ENCODE measurements at places on chromosomes 13 and 19.

GRCh38 chr13:27113436-27113835, 58.2 kb downstream of the USP12 start:
- DNase-seq: no peak

GRCh38 chr19:13195678-13196077, 45.5 kb downstream of the IER2 start:
- no peak for DNase-seq

DNA sequence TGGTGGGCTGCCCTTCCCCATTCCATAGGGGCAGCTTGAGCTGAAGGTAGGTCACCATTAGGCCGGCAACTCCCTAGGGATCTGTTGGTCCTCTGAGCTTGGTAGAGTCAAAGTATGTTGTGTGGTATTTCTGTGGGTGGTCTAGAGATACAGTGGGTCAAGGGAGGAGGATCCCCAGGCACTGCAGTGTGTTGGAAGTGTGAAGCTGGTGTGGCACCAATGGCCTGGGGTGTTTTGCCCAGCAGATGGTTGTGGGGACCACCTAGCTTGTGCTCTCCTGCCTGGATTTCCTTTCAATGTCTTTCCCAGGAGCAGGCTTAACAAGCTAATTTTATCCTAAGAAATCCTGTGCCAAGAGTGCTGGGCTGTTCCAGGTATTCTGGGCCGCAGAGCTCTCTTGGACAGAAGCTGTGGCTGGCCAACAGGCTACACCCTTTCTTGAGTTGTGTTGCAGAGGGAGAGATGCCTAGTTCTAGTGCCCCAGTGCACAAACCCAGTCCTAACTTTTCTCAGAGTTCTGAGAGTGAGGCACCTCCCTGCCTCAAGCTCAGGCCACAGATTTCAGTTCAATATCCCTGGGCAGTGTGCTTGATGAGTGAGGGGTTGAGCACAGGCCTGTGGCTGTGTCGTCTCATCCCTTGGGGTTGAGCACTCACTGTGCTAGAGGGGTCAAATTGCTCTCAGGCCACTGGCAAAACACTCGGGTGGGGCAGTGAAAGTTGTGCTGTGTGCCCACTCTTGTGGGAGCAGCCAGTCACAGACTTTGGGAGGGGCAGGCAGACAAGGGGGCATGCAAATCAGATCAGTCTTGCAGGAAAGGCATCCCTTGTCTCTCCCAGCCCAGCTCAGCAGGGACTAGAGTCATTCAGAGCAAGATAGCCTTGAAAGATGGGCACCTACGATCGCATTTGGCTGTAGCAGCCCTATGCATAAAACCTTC, 1806.1 kb upstream of the MIR17HG start:
- no peak for DNase-seq

DNA sequence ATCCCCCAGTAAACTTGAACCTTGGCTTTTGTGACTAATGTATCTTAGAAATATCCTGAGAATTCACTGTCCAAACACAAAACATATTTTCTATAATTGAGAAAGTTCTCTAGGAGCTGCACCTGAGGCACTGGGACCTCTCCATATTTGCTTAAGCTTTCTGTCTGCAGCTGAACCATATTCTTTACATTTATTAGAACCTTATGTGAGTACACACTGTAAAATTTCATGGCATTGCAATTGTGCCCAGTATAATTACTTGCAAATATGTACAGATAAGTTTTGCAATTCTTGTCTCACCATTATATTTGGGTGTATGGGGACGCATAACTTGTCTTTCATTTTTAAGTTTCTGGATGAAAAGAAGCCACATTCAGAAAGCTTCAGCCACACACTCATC, 280.7 kb upstream of the KLHL1 start:
- no peak for DNase-seq

DNA sequence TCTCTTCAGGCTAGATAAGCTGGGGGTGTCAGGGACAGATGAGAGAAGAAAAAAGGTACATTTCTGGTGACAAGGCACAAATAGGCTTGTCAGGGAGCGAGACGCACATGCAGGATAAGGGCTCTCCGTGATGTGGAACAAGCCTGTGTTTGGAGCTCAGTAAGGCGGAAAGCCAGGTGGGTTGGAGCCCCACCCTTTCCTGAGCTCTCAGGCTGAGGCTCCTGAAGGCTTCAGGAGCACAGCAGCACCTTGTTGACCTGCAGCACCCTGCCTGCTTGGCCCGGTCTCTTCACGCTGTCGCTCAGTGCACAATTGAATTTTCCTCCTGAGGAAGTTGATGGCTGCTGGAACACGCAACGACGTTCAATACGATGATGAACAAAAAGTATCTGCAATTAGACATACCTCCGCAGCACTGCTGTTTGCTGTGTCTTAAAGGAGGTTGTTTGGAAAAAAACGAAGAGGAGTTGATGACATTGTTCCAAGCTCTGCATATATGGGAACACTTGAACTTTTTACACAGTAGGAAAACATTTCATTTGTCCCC, 29.3 kb downstream of the SERP2 start:
- DNase-seq: no peak

DNA sequence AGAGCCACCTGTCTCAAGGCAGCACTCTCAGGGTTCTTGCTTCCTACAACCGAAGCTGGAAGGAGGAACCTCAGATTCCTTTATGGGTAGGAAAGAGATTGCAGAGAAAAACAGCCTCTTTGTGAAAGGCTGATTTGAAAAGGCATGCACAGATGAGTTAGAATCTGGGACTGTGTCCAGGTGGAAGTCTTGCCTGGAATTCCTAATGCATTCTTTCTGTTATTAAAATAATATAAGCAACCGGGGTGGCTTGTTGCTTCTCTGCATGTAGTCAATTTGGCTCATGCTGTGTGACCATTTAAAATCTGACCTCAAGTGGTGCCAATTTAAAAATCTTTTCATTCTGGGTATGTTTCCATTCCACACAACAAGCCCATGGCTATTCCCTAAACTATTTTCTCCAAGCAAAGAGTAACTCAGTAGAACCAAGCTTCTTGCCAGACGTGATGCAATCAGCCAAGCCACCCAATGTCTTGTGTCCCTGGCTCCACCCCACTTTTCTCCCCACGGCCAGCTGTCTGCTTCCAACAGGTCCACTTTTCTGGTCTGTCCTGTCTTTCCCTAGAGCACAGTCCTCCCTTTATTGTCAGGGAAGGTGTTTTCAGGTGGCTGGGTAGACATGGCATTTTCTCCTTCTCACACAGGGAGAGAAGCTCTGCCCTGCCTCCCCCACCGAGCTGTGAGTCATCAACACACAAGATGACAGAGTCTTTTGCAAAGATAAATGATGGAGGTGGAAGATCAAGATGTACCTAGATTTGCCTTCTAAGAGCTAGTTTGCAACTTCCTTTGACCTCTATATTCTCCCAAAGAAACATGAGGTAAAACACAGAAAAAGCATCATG, 394.3 kb downstream of the FOXO1 start:
- DNase-seq: peak; percentile 31

DNA sequence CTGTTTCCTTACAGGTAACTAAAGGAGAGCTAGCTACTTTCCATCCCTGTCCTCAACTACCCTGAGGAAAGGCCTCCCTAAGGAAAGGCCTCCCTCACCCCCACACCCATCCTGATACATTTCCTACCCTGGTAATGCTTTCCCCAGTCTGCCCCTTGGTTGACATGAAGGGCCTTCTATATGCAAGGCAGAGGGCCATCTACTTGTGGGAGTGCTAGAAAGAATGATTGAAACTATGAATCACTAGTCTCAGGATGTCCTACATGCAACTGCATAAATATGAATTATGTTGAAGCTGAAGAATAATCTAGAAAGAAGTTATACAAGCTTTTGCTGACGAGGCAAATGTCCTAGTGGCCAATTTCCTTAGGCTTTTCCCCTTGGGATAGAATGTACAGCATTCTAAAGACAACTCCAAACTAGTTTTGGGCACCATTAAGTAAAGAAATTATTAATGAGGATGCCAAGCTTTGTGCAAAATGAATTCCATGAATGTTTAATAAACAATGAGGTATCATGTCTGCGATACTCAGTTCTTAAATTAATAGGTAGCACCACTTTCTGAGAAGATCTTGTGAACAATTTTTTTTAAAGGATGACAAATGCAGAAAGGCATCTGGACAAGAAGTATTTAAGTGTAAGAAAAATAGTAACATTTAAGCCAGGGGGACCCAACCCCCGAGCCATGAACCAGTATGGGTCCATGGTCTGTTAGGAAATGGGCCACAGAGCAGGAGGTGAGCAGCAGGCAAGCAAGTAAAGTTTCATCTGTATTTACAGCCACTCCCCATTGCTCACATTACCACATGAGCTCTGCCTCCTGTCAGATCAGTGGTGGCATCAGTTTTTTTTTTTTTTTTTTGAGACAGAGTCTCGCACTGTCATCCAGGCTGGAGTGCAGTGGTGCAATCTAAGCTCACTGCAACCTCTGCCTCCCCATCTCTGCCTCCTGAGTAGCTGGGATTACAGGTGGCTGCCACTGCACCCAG, 223.0 kb downstream of the LHFPL6 start:
- DNase-seq: no peak

DNA sequence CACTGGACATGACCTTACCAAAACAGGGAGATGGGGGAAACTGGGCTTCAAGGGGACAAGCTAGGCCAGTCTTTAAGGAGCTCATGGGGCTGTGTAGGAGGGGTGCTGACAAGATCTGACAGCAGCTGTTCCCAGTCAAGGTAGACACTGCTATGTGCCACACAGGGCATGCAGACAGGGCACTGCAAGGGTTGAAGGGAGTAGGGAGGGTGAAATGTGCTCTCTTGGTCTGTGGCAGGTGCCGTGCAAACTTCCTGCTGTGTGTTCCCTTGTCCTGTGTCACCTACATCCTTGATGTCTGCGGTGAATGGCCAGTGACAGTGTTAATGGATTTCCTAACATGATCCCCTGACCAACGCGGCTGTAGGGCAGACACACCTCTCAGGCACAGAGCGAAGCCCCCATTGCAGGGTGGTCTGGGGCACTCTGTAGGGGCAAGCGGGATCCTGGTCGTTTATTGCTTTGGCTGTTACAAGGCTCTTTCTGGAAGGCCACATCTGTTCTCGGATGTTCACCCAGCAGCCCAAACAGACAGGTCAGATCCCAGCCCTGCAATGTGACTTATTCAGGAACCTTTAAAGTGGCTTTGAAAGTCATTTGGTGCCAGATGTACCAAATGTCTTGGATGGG, 199.5 kb upstream of the ZNF536 start:
- no peak for DNase-seq

- peak; percentile 93 for DNase-seq
Measured at GRCh38 chr13:19597523-19597922, 35.9 kb upstream of the MPHOSPH8 start.

DNA sequence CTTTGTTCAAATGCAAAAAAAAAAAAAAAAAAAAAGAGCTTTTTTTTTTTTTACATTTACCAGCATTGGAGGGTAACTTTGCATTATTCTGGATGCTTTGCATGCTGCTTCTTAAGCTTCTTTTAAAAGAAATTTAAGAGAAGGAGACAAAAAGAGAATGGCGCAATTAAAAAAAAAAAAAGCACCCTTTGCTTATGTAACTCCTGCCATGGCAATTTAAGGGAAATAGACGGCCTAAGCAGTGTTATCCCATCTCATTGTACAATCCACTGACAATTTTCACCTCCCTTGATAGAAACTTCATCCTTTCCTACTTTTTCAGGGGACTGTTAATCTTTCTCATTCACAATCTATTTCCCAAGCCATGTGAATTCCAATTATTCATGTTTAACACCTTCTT, 129.8 kb downstream of the KCTD12 start:
- no peak for DNase-seq

DNA sequence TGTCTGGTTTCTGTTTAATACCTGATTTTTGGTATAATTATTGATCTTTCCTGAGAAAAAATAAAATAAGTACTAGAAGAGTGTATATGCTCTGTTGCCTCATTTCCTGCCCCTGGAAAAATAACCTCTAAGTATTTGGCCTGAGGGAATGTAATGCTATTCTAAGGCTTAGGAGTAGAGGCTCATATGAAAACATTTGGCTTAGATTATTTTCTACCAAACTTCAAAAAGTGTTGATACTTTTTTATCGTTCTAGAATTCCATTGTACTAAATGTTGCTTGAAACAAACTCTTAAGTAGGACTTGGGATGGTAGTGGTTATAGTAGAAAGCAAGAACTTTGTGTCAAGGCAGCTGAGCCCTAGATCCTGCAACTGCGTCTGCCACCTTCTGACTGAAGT, 57.8 kb downstream of the COG3 start:
- peak; percentile 54 for DNase-seq

GRCh38 chr13:102235689-102236088, 166.2 kb downstream of the FGF14 start:
- no peak for DNase-seq
